ENCODE measurements at places on chromosomes 12 and 14. TPM values are rescaled to one million over a fixed set of nuclear protein-coding genes. Genes with fewer than 3 reads are reported as not detected.

Gene CLEC6A
- total RNA-seq: not detected

Gene RNASE1
- 82.6 TPM for total RNA-seq

Gene HCAR1
- under 0.01 TPM for total RNA-seq

Gene POLE2
- total RNA-seq: 6.3 TPM

Gene GPRC5D
- not detected for total RNA-seq

Gene C1S
- 2.7 TPM for total RNA-seq

Gene OR11H6
- not detected for total RNA-seq

Gene PITPNM2
- 4.6 TPM for total RNA-seq

Gene ADCY4
- 37.2 TPM for total RNA-seq

Gene CLEC4C
- total RNA-seq: not detected

Gene STON2
- 0.18 TPM for total RNA-seq
